ENCODE measurements at places on chromosomes 1 and 21.

GRCh38 chr1:9601942-9602793 lies 13.5 kb downstream of the TMEM201 start:
- no peak for DNase-seq

DNA sequence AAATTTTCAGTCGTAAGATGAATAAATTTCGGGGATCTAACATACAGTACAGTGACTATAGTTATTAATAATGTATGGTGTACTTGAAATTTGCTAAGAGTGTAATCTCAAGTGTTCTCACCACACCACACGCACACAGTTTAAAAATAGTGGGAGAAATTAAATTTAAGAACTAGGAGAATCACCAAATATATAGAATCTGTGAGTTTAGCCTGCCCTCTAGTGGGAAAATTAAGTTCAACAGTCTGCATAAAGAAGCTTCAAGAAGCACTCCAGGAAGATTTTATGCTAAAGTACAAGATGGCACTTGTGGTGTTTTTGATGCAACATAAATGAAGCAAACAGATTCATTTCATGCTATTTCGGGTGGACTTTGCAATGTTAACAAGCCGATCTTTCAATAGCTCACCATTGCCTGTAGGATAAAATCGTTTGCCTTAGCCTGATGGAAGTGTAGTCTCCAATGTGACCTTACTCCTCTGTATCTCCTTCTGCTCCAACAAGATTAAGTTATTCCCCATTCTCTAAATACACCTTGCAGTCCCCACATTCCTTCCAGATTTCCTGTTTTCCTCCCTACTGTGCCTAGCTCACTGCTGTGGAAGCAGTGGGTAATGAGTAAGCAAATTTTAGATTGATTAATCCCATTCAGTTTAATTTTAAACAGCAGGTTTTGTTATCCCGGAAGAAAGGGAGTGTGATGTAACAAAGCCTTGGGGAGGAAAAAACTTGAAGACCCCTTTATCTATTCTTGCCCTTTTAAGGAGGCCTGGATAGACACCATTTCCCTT lies 8.7 kb upstream of the PIK3C2B start:
- peak; percentile 77 for DNase-seq

DNA sequence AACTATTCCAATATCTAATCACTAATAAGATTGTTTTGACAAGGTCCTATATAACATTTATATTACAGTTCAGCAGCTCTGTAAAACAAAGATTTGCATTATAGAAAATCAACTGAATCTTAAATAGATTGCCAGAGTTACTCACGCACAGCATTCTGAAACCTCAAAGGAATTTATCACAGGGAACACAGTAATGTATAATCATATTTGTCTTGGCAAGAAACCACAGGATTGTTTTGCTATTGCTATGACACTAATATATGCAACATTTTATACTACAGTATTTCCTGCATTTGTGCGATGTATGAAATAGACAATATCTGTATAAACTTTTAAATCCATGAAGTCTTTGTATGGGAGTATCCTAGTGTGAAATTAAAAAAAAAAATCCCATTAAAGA lies 101.4 kb downstream of the PLPPR5 start:
- DNase-seq = peak; percentile 79

GRCh38 chr1:116755066-116755465 lies 836 bp downstream of the CD2 start:
- DNase-seq = no peak

DNA sequence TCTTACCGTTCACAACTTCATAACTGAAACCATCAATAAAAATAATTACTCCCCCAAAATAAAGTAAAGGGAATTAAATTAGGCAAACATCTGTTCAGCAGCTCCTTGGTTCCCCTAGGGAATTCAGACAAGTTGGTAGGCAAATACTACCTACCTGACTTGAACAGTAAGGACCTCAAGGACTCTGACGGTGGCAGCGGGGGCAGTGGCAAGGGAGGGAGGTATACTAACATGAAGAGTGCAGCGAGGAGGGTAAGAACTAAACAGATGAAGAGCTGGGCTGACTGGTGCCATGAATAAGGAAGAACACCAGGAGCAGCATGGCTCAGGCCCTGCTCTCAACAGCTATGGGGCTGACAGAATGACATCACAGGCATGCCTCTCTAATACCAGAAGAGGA lies 33.1 kb downstream of the MTOR start:
- no peak for DNase-seq

DNA sequence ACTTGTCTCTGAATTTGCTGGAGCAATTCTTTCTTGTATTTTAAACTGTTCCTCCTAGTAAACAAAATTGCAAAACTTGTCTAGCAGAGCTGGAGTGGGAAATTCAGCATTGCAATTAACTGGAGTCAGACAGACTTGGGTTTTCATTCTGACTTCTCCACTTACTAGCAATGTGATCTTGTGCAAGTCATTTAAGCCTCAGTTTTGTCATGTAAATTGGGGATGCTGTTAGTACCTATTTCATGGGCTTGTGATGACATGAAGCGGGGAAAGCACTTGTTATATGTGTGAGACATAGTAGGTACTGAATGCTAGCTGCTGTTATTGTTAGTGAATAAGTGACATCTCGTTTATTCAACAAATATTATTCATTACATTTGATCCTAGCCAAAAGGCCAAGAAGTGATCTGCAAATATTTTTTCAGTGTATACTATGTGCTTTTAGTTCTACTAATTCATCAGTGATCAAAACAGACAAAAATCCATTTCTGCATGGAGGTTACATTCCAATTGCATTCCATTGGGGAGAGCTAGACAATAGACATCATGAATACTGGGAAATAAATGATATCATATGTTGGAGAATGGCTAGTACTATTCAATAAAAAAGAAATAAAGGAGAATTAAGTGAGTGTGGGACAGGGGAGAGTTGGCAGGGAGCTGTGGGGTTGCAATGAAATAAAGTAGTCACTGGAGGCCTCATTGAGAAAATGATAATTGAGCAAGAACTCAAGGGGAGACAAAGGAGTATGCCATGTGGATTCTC lies 47.1 kb downstream of the CACHD1 start:
- peak; percentile 62 for DNase-seq

- no peak for DNase-seq
These were observed 53.4 kb downstream of the DMRTA2 start for GRCh38 chr1:50369830-50370229.

DNA sequence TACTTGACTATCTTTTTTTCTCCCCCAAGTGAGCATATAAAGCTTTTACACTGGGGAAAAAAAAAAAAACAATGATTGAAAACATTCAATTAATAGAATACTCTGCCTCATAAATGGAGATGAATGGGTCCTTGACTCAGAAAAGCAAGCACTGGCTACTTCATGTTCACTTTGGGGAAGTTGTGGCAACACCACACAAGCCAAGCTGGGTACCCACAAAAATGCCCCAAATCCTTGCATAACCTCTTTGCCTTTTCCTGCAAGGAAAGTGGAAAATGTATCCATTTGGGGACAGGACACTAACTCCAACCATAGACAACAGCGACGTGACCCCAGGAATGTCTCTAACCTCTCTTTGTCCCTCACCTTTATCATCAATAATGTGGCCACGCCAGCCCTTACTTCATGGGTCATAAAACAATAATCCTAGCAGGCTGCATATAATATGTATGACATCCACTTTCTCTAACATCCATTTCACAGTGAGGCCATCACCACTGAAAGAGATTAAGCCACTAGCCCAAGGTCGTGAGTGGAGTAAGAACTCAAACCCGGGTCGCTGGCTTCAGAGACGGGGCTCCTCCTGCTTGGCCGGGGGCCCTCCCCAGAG lies 2.3 kb downstream of the ECE1 start:
- DNase-seq = no peak

DNA sequence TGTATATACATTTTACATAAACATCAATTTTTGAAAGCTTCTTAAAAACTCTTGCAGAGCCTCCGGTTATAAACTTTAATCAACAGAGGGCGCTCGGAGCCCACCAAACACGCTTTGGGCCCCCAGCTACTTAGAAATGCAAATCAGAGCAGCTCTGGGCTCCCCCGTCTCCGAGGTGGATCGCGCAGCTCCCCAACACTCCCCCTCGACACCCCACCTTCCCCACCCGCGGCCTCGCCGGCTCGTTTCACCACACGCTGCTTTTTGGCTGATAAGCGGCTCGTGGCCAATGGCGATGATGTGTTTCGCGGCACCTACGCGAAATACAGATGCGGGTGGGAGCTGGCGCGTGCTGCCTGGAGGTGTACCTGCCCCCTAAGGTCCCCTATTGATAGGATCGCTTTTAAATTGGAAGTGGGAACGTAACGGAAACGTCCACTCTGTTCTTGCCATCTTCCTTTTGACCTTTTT lies 1.7 kb upstream of the KIF26B start:
- peak; percentile 91 for DNase-seq

All from muscle of back (tissue), 13 donors.